ENCODE measurements at places on chromosomes 4 and X.

DNA sequence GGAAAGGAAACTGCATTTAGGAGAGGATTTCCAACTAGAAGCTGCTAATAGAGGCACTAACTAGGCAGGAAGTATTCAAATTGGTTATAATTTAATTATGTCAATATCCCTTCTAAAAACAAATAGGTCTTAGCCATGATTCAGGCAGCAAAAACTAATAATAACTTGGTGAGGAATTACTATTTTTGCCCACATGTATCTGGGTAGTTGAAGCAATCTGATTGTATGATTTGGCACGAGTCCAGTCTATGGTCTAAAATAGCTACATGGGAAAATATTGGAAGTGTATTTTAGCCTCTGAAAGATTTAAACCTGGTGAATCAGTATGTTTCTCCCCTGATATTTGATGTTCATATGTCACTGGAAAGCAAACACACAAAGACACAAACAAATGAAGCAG is 62.2 kb downstream of the MFAP3L start:
- DNase-seq = no peak

DNA sequence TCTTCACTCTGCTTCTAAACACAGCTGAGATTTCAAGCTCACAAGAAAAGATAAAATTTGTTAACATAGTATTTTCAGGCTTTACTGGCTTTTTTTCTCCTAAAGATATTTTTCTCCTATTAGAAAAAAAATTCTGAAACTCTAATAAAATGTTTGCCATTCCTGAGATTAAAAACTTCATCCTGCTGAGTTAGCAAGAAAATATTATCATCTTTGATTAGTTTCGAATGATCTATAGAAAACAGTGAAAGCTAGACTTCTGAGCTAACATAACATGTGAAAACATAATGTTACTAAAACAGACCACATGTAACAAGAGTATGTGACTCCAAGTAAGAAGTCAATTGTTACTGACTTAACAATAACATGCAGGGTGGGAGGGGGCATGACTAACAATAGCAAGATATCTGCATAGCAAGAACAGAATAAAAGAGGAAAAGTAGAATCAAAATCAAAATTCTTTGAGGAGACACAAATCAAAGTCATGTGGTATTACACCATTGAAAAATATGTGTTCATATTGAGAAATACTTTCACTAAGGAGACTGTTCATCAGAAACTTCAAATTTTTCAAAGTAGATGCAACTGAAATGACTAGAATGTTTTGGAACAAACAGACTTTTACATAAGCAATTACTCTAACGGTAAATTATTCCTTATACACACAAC is 14.5 kb downstream of the TBCK start:
- no peak for DNase-seq

GRCh38 chr4:159677521-159677920 is 574.6 kb downstream of the RAPGEF2 start:
- DNase-seq = no peak

DNA sequence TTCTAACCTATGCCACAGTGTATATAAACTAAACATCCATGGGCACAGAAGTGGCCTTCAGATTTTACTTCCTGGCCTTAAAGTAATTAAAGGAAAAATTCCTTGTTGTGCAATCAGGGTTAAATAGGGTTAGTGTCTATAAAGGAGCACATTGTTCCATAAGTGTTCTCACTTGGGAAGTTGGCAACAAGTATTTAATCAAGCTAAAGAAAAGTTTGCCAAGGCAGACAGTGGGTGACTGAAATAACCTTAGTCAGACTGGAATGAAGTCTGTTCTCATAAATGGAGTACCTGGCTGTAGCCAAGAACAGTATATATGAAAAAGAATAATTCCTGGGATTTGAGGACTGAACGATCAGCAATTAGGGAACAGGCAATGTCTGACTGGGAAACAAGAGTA is 213.6 kb downstream of the HTR2C start:
- no peak for DNase-seq

DNA sequence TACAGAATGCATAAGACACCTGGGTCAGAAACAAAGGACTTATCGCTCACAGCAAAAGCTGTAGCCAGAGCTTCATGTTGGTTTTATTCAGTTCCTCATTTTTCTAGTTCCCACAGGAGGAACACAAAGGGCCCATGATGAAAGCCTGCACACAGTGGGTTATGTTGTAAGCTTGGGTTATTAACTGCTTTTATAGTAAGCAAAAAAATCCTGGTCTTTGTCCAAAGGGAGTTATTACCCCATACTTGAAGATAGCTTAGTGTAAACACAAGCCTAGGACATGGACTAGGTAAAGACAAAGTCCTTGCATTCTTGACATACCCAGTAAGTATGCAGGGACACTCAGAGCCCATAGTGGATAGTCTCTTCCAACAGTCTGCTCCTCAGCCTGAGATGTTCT is 11.7 kb downstream of the BBS12 start:
- DNase-seq = peak; percentile 63

- DNase-seq = no peak
These were observed 13.4 kb downstream of the PDE5A start for GRCh38 chr4:119615068-119615719.

GRCh38 chr4:41569961-41570360 is 32.0 kb downstream of the LIMCH1 start:
- DNase-seq = no peak

- no peak for DNase-seq
These were observed 132.2 kb upstream of the TRIM2 start for GRCh38 chr4:153071958-153072598.

- no peak for DNase-seq
These were observed 15.8 kb downstream of the NLGN3 start for GRCh38 chrX:71160475-71160874.

GRCh38 chr4:110630688-110631402 is 8.0 kb upstream of the PITX2 start:
- no peak for DNase-seq

GRCh38 chrX:38313190-38313589 is 14.1 kb downstream of the RPGR start:
- no peak for DNase-seq

GRCh38 chr4:11506194-11506593 is 77.5 kb upstream of the HS3ST1 start:
- DNase-seq = no peak

DNA sequence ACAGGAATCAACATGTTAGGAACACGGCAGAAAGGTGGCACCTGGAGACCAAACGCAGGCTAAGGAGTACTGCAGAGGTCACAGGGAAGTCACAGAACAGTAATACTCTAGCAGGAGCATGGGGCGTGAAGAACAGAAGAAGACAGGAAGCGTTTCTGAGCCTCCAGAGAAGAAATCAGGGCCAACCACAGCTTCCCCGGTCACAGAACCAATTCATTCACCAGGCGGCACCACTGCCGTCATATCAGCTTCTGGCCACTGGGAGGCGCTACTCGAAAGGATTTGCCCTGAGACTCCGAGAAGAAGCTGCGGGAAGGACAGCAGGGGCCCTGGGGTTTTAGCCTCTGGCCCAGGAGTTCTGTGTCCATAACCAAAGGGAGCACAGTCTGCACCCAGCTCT is 78.0 kb upstream of the DRD5 start:
- no peak for DNase-seq

DNA sequence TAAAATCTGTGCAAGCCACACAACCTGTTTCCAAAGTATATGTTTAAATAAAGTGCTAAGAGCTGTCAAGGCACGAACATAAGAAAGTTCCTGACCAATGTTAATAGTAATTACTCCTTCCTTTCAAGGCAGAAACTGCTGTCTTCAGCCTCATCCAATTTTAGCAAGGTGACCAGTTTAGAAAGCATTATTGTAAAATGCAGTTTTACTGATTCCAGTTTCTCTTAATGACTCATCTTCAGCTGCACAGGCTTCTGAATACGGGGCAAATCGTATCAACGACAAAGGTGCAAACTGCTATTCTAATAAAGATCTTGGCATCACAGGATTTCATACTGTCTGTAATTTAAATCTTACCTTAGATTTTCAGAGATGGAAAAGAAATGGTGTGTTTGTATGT is 87.5 kb downstream of the PPP3CA start:
- DNase-seq = no peak

GRCh38 chr4:150852216-150852615 is 162.9 kb downstream of the LRBA start:
- DNase-seq = no peak

DNA sequence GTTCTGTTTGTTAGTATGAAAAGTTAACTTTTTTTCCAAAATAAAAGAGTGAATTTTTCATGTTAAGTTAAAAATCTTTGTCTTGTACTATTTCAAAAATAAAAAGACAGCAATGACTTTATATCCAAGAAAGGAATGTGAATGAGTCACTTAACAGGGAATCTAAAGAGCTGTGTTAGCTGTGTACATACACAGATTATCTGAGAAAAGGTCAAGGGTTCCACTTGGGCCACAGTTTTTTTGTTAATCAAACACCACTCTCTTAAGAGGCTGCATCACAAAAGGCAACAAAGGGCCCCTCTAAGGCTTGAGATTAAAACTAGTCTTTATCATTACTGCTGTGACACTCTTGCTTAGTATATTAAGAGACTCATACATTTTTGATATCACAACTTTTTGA is 82.1 kb downstream of the FIP1L1 start:
- DNase-seq = no peak

DNA sequence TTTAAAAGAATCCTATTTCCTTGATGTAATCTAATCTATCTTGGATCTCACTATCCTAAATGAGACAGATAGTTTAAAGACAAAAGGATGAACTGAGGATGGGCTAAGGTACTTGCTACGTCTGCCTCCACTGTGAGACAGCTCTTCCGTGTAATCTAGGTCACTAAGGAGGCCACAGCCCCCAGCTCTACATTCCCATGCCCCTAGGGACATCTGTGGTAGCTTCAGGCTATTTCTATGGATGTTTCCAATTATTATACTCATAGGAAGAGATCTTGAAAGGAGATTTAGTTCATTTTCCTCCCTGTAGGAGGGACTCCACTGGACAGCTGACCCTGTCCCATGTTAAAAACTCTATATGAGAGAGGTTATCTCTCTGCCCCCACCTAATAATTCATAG is 140.8 kb upstream of the TRPC5 start:
- no peak for DNase-seq

GRCh38 chrX:107659768-107660167 is 31.5 kb downstream of the PRPS1 start:
- DNase-seq = no peak

DNA sequence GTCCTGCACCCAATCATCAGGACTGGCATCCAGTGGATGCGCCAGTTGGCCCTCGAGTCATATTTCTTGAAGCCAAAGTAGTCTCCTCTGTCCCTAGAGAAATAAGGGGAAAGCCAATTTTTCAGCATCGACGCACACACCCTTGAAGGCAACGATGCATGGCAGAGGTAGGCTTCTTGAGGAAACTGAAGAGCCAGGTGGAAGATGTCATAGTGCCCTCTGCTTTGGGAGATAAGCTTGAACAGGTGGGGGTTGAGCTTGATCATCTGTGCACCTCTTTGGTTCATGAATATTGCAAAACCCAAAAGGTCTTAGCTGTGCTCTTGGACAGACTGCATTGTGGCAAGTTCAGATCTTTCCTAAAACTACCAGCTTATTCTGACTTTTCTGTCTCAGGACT is 34.6 kb upstream of the WDR1 start:
- DNase-seq = no peak

- DNase-seq = no peak
These were observed 7.2 kb downstream of the NR0B1 start for GRCh38 chrX:30301963-30302362.

- no peak for DNase-seq
These were observed 112.0 kb downstream of the HHIP start for GRCh38 chr4:144757969-144758368.

DNA sequence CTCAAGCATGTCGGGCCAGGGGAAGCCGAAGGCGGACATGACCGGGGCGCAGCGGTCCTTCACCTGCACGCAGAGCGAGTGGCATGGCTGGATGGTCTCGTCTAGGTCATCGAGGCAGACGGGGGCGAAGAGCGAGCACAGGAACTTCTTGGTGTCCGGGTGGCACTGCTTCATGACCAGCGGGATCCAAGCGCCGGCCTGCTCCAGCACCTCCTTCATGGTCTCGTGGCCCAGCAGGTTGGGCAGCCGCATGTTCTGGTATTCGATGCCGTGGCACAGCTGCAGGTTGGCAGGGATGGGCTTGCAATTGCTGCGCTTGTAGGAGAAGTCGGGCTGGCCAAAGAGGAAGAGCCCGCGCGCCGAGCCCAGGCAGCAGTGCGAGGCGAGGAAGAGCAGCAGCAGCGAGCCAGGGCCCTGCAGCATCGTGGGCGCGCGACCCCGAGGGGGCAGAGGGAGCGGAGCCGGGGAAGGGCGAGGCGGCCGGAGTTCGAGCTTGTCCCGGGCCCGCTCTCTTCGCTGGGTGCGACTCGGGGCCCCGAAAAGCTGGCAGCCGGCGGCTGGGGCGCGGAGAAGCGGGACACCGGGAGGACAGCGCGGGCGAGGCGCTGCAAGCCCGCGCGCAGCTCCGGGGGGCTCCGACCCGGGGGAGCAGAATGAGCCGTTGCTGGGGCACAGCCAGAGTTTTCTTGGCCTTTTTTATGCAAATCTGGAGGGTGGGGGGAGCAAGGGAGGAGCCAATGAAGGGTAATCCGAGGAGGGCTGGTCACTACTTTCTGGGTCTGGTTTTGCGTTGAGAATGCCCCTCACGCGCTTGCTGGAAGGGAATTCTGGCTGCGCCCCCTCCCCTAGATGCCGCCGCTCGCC is at the start of gene SFRP2:
Gene SFRP2 (minus strand): TSS at position 671 of the 864 bp plus-strand sequence. CDS start 248 bp downstream, at position 423.
- no peak for DNase-seq

DNA sequence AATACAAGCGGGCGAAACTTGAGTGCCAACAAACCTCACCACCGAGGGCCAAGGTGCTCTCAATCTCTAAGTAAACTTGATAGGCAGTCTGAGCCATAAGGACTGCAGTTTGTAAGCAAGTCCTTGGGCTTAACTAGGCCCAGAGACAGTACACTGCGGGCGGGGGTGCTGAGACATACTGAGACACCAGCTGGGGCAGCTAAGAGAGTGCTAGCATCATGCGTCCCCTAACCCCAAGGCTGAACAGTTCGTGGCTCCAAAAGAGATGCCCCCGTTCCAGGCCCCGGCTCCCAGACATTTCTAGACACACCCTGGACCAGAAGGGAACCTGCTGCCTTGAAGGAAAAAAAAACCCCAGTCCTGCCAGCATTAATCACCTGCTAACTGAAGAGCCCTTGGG is 126.8 kb upstream of the PRDX4 start:
- no peak for DNase-seq

GRCh38 chr4:166006217-166006616 is 133.2 kb downstream of the TLL1 start:
- no peak for DNase-seq

DNA sequence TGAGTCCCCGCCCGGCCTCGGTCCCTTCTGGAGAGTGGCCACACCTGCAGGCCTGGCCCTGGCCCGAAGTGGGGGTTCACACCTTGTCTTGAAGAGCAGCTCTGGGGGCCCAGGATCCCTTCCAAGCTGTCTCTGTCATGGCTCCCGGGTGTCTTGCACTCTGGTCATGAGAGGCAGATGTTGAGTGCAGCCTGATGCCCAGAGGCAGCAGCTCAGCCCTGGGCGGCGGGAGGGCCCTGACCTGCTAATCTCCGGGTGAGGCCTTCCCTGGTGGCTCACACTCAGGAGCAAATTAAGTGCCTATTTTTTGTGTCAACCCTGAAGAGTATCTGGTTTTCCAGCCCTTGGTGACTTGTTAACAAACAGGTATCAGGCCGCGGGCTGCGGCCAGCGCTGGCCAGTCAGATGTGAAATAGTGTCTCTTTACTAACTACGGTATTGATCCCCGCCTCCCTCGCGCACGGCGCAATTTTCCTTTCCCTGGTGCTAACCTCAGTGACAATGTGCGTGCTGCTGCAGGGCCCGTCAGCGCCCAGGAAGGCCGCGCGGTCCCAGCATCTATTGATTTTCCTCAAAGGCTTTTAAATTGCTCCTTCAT is 24.2 kb downstream of the NKX1-1 start:
- no peak for DNase-seq

GRCh38 chrX:147550217-147550616 is 361.5 kb upstream of the FMR1 start:
- DNase-seq = no peak

Measured in fibroblast of skin of left quadriceps (primary cell).